Esophagus muscularis mucosa (tissue), 4 donors: ENCODE measurements at places on chromosomes 7 and 10. TPM values are rescaled to one million over a fixed set of nuclear protein-coding genes. Genes with fewer than 3 reads are reported as not detected.

Gene PON3
- total RNA-seq = 0.63 TPM

DNA sequence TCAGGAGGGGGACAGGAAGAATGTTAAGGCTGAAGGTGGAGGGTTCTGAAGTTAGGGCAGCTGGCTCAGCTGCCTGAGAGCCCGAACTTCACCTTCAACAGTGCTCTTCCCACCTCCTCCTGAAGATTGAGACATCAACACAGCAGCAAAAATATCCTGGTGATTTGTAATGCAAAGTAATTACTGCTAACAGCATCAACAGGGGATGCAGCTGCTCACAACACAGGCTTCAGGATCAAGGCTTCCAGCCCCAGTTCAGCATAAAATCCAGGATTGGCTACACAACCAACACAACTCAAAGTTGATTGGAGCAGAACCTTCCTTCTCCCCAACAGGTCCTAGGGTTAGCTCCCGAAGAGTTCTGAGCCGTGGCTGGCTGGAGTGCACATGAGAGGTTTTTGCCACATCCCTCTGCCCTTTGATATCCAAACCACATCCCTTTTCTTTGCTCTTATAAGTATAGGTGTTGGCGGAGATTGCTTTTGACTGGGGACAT lies 242.4 kb downstream of the KIAA1217 start:
- H3K27ac ChIP-seq = no peak overlapping the region
- H3K4me1 ChIP-seq = peaks cover 11% of the 10 kb centered on the region
- H3K4me3 ChIP-seq = no peak overlapping the region
- no peak for DNase-seq

GRCh38 chr10:90930971-90931871 lies 10.3 kb upstream of the ANKRD1 start:
- no peak for DNase-seq
- no peaks in the 10 kb centered on the region for H3K36me3 ChIP-seq
- no peak overlapping the region for H3K4me3 ChIP-seq
- H3K27me3 ChIP-seq = no peaks in the 10 kb centered on the region

DNA sequence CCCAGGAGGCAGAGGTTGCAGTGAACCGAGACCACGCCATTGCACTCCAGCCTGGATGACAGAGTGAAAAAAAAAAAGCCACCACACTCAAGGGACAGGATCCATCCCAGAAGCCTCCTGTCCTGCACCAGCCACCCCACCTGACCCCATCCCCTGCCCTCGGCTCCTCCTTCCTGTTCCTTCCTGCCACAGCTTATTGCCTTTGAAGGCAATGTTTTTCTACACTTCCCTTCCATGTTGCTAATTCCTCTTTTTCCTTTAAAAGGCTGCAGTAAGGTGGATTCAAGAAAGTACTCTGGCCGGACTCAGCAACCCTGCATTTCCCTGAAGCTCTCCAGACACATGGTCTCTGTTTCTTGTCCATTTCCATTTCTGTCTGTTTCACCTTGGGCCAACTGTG lies 80.9 kb downstream of the FAM171A1 start:
- DNase-seq = no peak
- H3K27me3 ChIP-seq = no peaks in the 10 kb centered on the region
- no peak overlapping the region for H3K27ac ChIP-seq
- H3K36me3 ChIP-seq = no peaks in the 10 kb centered on the region
- H3K4me1 ChIP-seq = no peaks in the 10 kb centered on the region

- no peak for DNase-seq
- no peaks in the 10 kb centered on the region for H3K27me3 ChIP-seq
- no peak overlapping the region for H3K4me3 ChIP-seq
- no peaks in the 10 kb centered on the region for H3K36me3 ChIP-seq
- H3K4me1 ChIP-seq = peaks cover 56% of the 10 kb centered on the region
- H3K27ac ChIP-seq = no peak overlapping the region
Observed at GRCh38 chr10:103816431-103816830, 38.9 kb downstream of the SH3PXD2A start.

Gene PIK3AP1
- 16.6 TPM for total RNA-seq

Gene PDE6C
- not detected for total RNA-seq

Gene PRSS37
- not detected for total RNA-seq

Gene PLXNA4
- 9.5 TPM for total RNA-seq

DNA sequence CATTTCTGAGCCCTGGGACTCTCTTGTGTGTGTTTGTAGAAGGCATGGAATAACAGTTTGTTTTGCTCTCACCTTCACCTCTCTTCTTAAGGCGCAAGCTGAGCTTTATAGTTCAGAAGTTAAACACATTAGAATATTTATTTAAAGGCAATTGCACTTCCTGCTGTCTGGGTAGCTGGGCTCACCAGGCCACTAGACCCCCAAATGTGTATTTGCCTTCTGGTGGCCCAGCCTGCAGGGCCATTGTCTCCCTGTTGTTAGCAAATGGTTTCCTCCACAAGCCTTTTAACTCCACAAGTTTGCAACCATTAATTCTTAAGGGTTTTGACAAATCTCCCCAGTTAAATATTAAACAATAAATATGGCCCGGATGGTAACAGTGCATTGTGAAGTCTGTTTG lies 31.1 kb upstream of the NEUROD6 start:
- no peak overlapping the region for H3K4me3 ChIP-seq
- no peaks in the 10 kb centered on the region for H3K36me3 ChIP-seq
- no peak overlapping the region for H3K27ac ChIP-seq

Gene PON1
- total RNA-seq = not detected

DNA sequence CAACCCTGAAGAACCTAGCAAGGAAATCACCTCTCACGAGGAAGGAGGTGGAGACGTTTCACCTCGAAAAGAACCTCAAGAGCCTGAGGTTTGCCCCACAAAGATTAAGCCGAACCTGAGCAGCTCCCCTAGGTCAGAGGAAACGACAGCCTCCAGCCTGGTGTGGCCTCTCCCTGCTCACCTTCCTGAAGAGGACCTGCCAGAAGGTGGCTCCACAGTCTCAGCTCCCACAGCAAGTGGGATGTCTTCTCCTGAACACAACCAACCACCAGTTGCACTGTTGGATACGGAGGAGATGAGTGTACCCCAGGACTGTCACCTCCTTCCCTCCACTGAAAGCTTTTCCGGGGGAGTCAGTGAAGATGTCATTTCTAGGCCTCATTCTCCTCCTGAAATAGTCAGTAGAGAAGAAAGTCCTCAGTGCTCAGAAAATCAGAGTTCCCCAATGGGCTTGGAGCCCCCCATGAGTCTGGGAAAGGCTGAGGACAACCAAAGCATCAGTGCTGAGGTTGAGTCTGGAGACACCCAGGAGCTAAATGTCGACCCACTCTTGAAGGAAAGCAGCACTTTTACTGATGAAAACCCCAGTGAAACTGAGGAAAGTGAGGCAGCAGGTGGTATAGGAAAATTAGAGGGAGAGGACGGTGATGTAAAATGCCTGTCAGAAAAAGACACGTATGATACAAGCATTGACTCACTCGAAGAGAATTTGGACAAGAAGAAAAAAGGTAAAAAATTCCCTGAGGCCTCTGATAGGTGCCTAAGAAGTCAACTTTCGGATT lies 150.2 kb downstream of the LCOR start:
- no peak for DNase-seq
- peaks cover 26% of the 10 kb centered on the region for H3K36me3 ChIP-seq
- H3K4me1 ChIP-seq = no peaks in the 10 kb centered on the region

- no peaks in the 10 kb centered on the region for H3K4me1 ChIP-seq
- H3K27ac ChIP-seq = no peak overlapping the region
- H3K4me3 ChIP-seq = no peak overlapping the region
- H3K27me3 ChIP-seq = no peaks in the 10 kb centered on the region
- DNase-seq = no peak
Observed at GRCh38 chr7:140489026-140489359, 9.7 kb upstream of the MKRN1 start.

- H3K27me3 ChIP-seq = no peaks in the 10 kb centered on the region
- H3K4me1 ChIP-seq = no peaks in the 10 kb centered on the region
- DNase-seq = peak; percentile 79
- H3K36me3 ChIP-seq = no peaks in the 10 kb centered on the region
Observed at GRCh38 chr10:49749144-49749543, 13.0 kb downstream of the OGDHL start.

GRCh38 chr10:64537928-64538327 lies 1016.7 kb downstream of the REEP3 start:
- no peak for DNase-seq
- no peaks in the 10 kb centered on the region for H3K27me3 ChIP-seq
- H3K27ac ChIP-seq = no peak overlapping the region
- H3K4me3 ChIP-seq = no peak overlapping the region
- H3K36me3 ChIP-seq = no peaks in the 10 kb centered on the region
- H3K4me1 ChIP-seq = no peaks in the 10 kb centered on the region

DNA sequence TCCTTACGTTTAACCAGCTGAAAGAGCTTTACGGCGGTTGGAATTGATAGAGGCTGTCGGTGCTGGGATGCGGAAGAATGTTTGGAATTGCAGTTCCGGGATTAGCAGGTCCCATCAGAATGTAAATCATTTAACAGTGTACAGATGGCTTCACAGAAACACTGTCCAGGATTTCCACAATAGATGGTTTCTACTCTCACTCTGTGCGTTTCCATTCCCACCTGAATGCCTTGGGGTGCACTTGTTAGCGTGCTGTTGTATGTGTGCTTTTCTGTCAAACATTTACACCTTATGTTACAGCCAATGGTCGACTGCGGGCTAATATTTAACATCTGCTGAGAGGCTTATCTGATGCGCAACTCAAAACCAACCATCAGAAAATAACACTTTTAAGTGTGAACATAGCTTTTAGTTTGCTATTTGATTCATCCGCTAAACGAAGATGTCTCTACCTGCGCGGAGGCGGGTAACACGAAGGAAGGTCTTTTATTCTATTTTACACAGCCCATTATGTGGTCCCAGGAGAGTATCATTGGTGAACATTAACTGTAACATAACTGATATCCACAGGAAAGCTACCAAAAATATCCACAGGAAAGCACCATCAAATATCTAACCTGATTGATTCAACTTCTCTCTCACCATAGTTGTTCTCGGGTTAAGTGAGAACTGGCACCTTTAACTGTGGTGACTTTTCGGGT lies 179.0 kb downstream of the PRPF18 start:
- H3K4me3 ChIP-seq = no peak overlapping the region
- H3K27me3 ChIP-seq = no peaks in the 10 kb centered on the region
- peaks cover 10% of the 10 kb centered on the region for H3K36me3 ChIP-seq
- no peak overlapping the region for H3K27ac ChIP-seq
- no peak for DNase-seq

GRCh38 chr7:7739204-7740036 lies 21.0 kb upstream of the RPA3 start:
- H3K27ac ChIP-seq = no peak overlapping the region
- no peaks in the 10 kb centered on the region for H3K4me1 ChIP-seq
- H3K36me3 ChIP-seq = no peaks in the 10 kb centered on the region

GRCh38 chr7:123867225-123867624 lies 22.3 kb downstream of the HYAL4 start:
- H3K4me1 ChIP-seq = no peaks in the 10 kb centered on the region
- no peaks in the 10 kb centered on the region for H3K36me3 ChIP-seq
- H3K27ac ChIP-seq = no peak overlapping the region
- H3K4me3 ChIP-seq = no peak overlapping the region
- DNase-seq = no peak
- no peaks in the 10 kb centered on the region for H3K27me3 ChIP-seq

DNA sequence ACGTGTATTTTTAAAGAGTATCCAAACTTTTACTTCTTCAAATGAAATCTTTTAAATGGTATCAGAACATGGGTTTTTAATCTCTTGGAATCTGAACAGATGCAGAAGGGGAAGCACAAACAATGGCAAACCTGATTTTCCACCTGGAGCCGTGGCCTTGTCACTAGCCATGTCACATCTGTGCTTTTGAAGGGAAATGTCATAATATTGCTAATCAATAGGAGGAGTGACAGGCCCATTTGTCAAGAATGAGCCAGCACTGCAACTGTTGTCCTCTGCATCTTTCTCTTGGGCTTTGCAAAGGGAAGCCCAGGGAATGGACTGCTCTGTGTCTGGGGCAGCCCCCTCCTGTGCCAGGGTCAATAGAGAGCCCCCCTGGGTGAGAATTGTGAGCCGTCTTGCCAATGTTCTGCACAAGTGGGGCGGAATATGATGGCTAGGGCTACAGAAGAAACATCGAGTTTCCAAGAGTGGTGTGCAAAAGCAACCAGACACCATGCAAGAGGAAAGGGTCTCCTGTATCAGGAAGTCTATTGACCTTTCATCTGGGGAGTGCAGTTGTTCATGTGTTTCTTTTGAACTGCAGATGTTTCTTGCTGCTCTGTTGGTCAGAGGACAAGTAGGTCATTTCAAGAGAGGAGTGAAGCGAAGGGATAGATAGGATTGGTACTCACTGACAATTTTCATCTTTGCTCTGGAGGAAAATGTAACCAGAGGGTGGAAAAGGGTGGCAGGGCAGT lies 181.8 kb upstream of the NPVF start:
- H3K27ac ChIP-seq = no peak overlapping the region
- peaks cover 5% of the 10 kb centered on the region for H3K4me1 ChIP-seq

Gene IL2RA
- 1.7 TPM for total RNA-seq

DNA sequence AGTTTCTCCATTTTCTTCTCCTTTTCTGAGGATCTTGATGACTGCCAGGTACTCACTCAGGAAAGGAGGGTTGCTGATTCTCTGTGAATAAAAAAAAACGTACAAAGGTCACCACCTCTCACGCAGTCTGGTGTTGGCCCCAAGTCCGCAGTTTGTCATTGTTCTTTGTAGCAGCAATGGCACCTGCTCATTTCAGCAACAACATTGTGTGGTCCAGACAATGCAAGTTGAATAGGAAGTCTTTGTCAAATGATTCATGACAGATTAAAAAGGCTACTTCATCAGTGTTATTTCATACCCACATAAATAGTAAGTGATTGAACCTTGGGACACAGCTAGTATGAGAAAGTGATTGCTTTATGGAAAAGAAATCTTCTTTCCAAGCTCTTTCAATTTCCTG lies 653.5 kb upstream of the MGMT start:
- no peak overlapping the region for H3K27ac ChIP-seq
- no peak overlapping the region for H3K4me3 ChIP-seq
- H3K27me3 ChIP-seq = no peaks in the 10 kb centered on the region
- H3K4me1 ChIP-seq = peaks cover 20% of the 10 kb centered on the region
- no peak for DNase-seq
- H3K36me3 ChIP-seq = no peaks in the 10 kb centered on the region

DNA sequence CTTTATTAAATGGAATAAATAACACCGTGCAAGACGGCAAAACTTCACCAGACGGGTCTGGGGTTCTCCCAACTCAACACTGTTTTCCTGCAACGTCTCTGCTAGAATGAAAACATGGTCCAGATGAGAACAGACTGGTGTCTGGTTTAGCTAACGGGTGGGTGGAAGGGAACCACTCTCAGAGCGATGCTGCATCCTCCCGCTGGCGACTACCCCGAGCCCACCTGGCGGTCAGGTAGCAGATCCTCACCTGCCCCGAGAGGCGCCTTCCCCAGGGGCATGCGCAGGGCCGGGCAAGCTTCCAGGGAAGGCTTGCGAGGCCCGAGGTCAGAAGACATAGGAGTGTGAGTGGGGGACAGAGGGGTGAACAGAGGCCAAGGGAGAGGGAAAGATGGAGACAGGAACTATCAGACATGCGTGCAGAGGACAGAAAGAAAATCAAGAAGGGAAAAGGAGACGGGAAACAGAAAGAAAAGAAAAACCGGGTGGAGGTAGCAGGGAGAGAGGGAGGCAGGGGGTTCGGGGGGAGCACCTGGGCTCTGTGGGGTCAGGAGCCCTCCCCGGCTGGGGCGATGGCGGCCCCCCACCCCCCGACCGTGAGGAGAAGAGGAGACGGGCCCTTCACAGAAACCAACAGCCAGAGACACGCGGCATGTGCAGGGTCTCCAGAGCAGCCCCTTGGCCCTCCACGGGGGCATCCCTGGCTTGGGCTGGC lies 222.0 kb downstream of the MAD1L1 start:
- peaks cover 24% of the 10 kb centered on the region for H3K36me3 ChIP-seq
- no peak overlapping the region for H3K4me3 ChIP-seq
- peaks cover 15% of the 10 kb centered on the region for H3K4me1 ChIP-seq
- no peak overlapping the region for H3K27ac ChIP-seq
- H3K27me3 ChIP-seq = no peaks in the 10 kb centered on the region

GRCh38 chr10:123266971-123267370 lies 112.8 kb downstream of the BUB3 start:
- DNase-seq = no peak
- no peak overlapping the region for H3K4me3 ChIP-seq
- no peak overlapping the region for H3K27ac ChIP-seq
